IMR-90 (cell line): ENCODE measurements at places on chromosomes 13 and 19. TPM values are rescaled to one million over a fixed set of nuclear protein-coding genes. Genes with fewer than 3 reads are reported as not detected.

GRCh38 chr13:31951215-31951678 is 80.3 kb upstream of the FRY start:
- peak; percentile 70 for DNase-seq

GRCh38 chr19:6381030-6381750 is 5.5 kb upstream of the PSPN start:
- no peak for DNase-seq

- no peak for DNase-seq
These were observed 362.6 kb downstream of the FGF14 start for GRCh38 chr13:102039264-102039663.

GRCh38 chr13:110047496-110047895 is 259.5 kb downstream of the COL4A1 start:
- peak; percentile 91 for DNase-seq

- peak; percentile 81 for DNase-seq
These were observed 51.1 kb upstream of the ZNRF4 start for GRCh38 chr19:5403968-5404640.

- DNase-seq: no peak
These were observed 1124.8 kb upstream of the PRR20A start for GRCh38 chr13:56015919-56016318.

DHDH gene
- 0.33 and 0.53 TPM in 2 replicates for polyA plus RNA-seq

GRCh38 chr19:53818756-53819155 is 5.4 kb downstream of the NLRP12 start:
- no peak for DNase-seq

PROZ gene
- polyA plus RNA-seq: not detected in 2 replicates
